ENCODE measurements at places on chromosomes 2 and 18. TPM values are rescaled to one million over a fixed set of nuclear protein-coding genes. Genes with fewer than 3 reads are reported as not detected.

Gene CCDC102B
- 2.5 TPM for total RNA-seq

Gene AKAIN1
- total RNA-seq: not detected

Gene ANKRD62
- not detected for total RNA-seq

Gene CD8B2
- 0.15 TPM for total RNA-seq

Gene HRH4
- total RNA-seq: 0.17 TPM

Gene ABCG5
- not detected for total RNA-seq

Gene RNU2-63P
- 16.7 TPM for total RNA-seq

Gene CRYGC
- not detected for total RNA-seq
